Hippocampal formation (tissue), 2 donors: ENCODE measurements at places on chromosomes 13 and 19.

DNA sequence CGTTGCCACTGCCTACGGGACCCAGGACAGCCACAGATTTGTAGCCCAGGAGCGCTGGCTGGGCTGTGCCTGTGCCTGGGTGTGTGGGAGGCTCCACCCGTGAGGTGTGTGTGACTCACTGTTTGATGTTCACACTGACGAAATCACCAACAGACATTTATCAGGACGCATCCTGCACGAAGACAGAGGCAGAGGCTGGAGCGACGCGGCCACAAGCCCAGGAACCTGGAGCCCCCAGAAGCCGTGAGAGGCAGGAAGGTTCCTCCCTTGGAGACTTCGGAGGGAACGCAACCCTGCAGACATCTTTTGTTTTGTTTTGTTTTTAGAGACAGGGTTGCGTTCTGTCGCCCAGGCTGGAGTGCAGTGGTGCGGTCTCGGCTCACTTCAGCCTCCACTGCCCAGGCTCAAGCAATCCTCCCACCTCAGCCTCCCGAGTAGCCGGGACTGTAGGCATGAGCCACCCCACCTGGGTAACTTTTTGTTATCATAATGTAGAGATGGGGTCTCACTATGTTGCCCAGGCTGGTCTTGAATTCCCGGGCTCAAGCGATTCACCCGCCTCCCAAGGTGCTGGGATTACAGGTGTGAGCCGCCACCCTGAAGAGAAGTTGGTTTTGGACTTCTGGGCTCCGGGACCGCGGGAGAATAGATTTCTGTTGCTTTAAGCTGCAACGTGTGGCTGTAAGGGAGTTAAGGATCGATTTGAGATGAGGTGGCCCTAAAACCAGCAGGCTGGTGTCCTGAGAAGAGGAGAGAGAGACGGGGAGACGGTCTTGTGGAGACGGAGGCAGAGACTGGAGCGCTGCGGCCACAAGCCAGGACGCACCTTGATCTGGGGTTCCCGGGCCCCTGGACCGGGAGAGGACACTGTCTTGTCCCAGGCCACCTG is 24.9 kb upstream of the WDR18 start:
- no peak for DNase-seq

- DNase-seq, result no peak
Measured at GRCh38 chr13:59487883-59488282, 675.8 kb downstream of the DIAPH3 start.

DNA sequence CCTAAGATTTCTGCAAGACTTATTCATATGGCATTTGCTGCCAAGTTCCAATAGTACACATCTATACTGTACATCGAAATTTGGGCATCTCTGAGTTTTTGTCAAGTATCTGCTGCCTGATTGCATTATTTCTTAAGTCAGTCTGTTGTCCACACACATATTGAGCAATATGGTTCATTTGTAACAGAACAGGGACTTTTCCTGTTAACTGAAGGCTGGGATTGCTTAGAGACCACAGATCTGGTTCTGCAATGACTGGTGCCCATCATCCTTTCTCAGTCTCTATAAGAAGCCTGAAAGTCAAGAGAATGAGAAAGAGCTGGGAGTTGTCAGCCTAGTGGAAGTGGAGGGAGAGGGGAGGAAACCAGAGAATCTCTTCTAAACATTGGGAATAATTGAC is 22.5 kb upstream of the MYCBP2 start:
- DNase-seq, result no peak

DNA sequence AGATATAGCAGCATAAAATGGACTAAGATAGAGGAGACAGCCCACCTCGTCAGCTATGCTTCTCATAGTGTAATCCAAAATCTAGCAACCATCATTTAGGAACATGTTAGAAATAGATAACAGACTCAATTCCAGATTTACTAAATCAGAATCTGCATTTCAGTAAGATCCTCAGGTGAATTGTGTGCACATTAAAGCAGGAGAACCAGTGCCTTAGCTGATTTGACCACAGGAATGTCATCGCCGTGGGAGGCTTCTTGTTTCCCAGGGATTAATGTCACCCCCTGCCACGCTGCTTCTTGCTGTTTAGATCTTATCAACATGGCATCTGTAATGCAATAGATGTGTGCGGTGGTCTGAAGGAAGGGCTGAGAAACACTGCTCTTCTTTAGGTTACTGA is 84.0 kb downstream of the GPC5 start:
- no peak for DNase-seq

DNA sequence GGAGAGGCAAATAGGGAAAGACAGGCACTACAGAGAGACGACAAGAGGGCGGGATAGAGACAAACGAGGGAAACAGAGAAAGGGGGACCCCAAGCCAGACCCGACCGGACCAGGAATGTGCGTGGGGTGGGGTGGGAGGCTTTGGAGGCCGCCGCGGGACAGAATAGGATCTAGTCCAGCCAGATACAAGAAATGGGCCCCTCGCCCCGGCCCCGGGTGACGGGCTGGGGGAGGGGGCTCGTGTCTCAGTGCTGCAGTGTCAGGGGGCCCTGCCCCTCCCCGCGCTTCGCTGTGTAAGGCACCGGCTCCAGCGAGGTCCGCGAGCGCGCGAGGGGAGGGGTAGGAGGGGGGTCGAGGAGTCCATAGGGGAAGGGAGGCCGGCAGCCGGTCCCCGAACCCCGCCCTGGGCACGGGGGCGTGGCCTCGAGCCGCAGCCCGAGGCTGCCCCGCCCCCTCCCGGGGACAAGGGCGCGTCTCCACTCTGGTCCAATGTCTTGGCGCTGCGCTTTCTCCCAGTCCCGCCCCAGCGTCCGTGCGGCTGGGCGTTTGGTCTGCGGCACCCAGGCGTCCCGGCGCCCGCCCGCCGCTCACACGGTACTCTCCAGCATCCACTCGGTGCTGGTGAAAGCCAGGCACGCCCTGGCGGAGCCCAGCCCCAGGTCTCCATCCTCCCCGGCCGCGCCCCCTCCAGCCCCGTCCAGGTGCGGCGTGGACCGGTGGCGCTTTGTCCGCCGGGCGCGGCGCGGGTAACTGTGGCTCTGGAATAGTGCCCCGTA is 11.0 kb downstream of the IFNL1 start:
- no peak for DNase-seq

- no peak for DNase-seq
Measured at GRCh38 chr19:45820413-45821102, 5.5 kb upstream of the RSPH6A start.

DNA sequence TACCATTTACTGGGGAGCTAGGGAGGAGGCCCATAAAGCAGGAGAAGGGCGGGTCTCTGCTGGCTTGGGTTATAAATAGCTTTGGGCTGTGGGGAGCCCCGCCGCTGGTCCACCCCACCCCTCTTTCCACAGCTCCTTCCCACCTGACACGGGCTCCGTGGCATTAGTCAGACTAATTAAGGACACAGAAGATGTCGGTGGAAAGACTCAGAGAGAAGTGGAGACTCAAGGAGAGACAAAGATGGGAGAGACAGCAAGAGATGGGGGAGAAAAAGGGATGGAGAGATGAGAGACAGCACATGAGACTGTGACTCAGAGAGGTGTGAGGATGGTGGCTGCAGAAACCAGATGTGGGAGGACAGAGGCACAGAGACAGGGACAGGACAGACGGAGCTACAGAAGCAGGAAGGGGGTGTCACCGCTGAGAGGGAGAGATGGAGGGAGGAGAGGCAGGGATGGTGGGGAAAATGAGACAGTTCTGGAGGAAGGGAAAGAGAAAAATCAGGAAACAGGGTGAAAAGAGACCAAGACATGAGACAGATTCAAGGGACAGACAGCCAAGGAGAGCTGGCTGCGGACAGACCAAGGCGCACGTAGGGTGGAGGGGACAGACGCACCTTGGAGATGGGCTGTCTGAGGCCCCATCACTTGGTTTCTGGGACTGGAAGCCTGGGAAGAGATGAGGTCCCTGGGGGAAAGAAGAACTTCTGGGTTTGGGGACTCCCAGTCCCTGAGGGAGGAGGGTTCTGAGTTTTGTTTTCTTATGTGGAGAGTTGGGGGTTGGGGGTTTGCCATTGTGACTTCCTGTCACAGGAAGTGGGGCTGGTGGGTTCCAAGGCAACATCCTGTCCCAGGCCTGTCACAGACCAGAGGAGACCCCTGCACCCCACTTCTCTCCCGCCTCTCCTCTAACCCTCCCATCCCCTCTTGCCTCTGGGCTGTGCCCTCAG is 4.1 kb downstream of the ARHGEF1 start:
- DNase-seq, result no peak

DNA sequence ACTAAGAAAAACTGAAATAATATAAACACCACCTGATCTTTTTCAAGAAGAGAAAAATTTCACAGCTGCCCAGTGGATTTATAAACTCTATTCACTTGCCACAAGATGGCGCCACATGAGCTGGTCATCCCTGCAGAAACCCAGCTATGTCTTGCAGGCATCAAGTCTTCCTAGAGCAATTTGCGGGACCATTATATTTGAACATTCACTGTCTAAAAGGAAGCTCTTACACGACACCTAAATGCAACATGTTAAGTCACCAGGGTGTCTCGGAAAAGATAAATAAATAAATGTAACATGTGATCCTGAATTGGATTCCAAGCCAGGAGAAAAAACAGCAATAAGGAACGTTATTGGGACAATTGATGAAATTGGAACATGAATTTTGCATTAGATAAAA is 20.3 kb upstream of the AKT2 start:
- peak; percentile 79 for DNase-seq

DNA sequence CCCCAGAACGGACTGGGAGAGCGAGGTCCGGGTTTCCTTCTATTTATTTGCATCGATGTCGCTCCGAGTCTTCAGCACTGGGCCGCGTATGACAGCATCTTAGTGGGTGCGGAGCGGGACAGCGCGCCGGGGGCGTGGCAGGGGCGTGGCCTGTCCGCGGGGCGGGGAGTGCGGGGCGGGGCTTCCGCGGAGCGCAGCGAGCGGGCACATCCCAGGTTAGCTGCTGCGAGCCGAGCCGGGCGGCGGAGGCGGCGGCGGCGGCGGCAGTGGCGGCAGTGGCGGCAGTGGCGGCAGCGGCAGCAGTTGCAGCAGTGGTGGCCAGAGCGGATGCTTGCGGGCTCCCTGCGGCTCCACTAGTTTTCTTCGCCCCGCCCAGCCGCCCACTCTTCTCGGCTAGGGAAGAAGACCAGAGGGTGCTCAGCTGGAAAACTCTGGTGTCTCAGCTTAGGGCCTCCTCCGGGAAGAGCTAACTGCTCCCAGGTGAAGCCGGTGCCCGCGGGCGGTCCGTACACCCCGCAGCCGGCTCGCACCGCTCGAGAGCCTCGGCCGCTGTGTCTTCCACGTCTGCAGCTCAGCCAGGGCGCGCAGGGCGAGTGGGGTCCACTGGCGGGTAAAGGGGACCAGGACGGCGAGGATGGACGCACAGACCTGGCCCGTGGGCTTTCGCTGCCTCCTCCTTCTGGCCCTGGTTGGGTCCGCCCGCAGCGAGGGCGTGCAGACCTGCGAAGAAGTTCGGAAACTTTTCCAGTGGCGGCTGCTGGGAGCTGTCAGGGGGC is at the start of gene GPC5:
Gene GPC5, plus strand, starts transcription at position 209 of the 776 bp plus-strand sequence.
- DNase-seq, result peak; percentile 61
